Omental fat pad (tissue), 4 donors: ENCODE measurements at places on chromosomes 1 and 21.

DNA sequence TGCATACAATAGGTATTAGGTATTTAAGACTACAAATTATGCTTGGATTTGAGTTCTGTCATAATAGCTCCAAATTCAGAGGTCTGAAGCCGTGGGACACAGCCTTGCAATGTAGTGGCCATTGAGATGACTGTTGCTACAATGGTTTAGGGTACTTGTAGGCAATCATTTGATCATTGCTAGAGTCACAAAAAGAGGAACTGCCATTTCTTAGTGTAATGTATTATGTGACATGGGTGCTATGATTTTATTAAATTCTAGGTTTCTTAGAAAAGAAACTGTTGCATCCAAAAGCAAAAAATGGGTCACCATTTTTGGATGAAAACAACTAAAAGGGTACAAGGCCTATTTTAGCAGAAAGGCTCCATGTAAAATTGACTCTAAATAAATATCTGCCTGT, 129.9 kb upstream of the ZNF644 start:
- DNase-seq: no peak

- DNase-seq: no peak
These were observed 17.9 kb downstream of the TMEM200B start for GRCh38 chr1:29105822-29106221.

DNA sequence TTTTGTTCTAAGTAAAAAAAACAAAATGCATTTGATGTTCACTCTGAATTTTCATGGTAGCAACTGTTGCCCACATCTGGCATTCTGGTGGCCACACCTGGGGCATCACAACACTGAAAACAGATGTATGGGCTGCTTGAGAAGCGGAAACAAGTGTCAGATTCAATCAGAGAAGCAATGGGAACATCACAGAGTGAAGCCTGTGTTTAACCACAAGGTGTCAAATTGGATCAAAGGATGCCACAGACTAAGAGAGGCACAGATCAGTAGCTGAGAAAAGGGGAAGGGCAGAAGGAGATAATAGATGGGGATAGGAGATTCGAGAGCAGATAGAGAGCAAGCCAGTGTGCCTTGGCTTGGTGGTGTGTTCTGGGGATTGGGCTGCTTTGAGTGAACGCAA, 49.8 kb upstream of the MTF2 start:
- no peak for DNase-seq

GRCh38 chr1:50454911-50455310, 31.7 kb upstream of the DMRTA2 start:
- DNase-seq: no peak

- no peak for DNase-seq
These were observed 28.3 kb downstream of the VANGL2 start for GRCh38 chr1:160428655-160429054.

DNA sequence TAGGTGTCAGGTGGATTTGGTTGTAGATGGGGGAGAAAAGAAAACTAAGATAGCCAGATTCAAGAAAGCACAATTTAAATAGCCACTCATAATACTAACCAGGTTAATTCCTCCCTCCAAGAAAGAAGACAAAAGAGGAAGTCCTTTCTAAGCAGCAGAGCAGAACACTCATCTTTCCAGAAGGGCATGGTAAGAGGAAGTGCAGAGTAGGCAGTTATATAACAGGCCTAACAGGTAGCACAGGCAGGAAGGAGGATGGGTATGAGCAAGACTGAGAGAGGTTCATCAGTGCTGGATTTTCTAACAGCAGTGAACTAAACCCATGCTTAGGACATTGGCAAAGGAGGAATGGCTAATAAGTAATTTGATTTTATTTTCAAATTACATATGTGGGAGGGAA, 517.5 kb downstream of the PLPP3 start:
- no peak for DNase-seq

- DNase-seq: no peak
These were observed 22.8 kb downstream of the NADK start for GRCh38 chr1:1755426-1755825.

DNA sequence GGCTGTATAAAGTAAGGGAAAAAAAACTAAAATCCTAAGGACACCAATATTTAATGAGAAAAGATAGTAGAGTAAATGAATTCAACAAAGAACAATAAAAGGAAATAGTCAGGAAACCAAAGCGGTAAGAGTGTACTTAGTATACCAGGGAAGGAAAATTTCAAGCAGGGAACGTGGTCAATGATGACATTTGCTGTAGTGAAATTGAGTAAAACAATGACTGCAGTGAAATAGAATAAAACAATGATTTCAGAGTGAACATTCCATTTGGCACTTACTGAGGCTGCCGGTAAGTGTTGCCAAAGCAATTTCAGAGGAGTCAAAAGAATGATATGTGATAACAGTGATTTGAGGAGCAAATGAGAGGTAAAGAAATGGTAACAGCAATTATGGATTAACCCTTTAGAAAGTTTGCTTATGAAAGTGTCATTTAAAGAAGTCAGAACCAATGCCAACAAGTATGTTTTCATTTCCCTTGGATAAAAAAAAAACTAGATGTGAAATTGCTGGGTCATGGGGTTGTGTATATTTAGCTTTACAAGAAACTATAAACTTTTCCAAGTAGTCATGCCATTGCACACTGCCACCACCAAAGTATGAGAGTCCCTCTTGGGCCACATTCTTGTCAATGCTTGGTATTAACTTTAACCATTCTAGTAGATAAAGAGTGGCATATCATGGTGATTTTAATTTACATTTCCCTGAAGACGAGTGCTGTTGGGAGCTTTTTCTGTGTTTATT, 50.5 kb downstream of the VCAM1 start:
- no peak for DNase-seq

DNA sequence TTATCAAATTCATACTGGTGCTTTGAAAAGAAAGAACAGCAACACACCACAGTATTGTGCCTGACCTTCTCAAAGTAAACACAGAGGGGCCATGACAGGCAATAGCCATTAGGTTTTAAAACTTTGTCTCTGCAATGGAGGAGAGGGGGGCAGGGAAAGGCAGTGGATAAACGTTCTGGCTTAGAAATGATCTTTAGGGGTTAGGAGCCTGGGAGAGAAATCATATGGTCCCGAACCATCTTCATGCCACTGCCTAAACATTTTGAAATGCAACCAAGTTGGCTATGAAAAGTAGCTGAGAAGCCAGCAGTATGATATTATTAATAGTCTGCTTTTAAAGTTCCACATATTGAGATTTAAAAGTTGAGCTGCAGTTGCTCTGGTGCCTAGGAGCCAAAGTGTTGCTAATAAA, 39.8 kb downstream of the PLPP3 start:
- no peak for DNase-seq

DNA sequence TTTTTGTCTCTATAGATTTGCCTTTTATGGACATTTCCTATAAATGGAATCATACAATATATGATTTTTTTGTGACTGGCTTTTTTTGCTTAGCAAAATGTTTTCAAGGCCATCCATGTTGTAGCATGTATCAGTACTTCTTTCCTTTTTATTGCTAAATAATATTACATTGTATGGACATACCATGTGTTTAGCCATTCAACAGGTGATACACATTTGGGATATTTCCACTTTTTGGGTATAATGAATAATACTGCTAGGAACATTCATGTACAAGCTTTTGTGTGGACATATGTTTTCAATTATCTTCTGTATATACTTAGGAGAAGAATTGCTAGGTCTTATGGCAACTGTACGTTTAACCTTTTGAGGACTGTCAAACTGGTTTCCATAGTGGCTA, 47.4 kb downstream of the RIMS3 start:
- no peak for DNase-seq

DNA sequence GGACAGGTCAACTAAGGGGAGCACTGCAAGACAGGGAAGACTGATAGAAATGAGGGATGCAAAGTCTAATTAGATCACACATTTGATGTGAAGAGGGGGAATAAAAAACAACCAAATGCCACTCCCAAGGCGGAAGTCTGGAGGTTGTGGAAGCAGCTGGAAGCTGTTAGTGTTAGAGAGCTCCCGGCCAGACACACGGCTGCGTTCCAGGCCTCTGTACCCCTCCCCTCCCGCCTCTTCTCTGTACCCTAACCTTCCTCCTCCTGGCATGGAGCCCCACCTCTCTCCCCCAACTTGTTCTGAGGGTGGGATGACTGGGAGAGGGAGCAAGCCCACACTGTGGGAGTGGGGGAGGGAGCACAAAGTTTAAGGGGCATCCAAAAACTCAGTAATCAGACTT, 67.0 kb downstream of the PLEKHA6 start:
- no peak for DNase-seq

DNA sequence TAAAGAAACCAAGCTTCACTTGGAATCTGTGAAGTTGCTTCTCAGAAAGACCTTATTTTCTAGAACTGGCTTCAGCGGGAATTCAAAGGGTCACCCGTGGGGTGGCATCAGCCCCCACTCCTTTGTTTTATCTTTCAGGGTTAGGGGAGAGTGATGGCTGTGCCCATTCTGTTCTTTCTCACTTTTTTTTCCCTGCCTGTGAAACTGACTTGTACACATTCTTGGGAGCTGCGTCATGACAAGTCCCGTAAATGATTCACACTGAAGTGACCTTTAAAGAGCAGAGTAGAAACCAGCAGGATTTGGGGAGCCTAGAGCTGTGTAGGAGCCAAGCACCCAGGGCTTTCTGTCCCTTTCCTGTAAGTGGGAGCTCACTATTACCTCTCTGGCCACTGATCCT, 43.8 kb downstream of the SLC44A3 start:
- DNase-seq: peak; percentile 54

DNA sequence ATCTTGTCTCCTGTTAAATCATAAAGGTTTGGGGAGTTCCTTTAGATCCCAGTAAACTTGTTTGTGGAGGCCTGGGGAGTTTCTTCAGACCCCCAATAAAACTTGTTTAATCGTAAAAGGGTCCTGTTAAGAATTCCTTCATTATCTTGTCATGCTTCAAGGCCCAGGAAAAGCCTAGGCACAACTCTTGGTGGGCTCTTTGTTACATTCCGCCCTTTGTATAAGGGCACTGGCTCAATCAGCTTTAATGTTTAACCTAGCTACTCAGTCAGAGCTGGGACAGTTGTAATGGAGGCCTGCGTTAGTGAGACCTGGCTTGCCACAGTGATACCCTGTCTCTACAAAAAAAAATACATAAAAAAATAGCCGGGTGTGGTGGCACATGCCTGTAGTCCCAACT, 77.2 kb downstream of the MPZL1 start:
- DNase-seq: no peak

GRCh38 chr1:17569200-17570139, 30.0 kb downstream of the ARHGEF10L start:
- DNase-seq: peak; percentile 56

DNA sequence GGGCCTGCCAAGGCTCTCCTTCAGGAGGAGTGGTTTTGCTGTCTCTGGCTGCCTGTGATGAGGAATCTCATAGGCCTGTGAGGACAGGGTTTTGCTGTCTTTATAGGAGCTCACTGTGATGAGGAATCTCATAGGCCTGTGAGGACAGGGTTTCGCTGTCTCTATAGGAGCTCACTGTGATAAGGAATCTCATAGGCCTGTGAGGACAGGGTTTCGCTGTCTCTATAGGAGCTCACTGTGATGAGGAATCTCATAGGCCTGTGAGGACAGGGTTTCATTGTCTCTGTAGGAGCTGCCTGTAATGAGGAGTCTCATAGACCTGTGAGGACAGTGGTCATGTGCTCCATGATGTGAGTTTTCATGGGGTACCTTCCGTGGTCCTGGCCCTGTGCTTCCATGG, 29.0 kb downstream of the CLIC6 start:
- no peak for DNase-seq

DNA sequence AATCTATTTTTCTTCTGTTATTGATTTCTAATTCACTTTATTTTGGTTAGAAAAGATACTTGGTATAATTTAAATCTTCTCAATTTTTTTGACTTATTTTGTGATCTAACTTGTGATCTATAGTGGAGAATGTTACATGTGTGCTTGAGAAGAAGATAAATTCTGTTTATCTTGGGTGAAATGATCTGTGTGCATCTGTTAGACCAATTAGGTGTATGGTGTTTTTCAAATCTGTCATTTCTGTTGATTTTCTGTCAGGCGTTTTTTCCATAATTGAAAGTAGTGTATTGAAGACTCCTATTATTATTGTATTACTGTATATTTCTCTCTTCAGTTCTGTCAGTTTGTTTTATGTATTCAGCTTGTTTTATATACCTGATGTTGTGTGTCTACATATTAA, 1668.3 kb downstream of the PLA2G4A start:
- no peak for DNase-seq

- DNase-seq: no peak
These were observed 15.4 kb downstream of the PPIE start for GRCh38 chr1:39754026-39754570.

DNA sequence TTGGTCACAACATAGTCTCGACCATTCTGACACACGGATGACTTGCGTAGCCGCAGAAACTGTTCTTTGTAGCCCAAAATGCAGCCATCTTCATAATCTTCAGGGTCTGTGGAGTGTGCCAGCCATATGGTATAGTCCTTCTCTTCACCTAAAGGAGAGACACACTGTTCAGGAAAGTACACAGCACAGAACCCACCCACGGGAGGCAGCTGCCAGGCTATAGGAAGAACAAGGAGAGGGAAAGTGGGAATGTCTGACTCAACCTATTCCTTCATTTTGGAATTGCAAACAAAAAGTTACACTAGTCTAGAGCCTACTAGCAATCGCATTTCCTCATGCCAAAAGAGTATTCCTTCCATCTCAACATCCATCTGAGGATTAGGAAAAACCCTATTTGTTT, 16.2 kb upstream of the MYBPHL start:
- no peak for DNase-seq

GRCh38 chr1:117046781-117047180, 13.3 kb upstream of the TTF2 start:
- no peak for DNase-seq

- DNase-seq: no peak
These were observed 709 bp downstream of the GART start for GRCh38 chr21:33541105-33541711.

DNA sequence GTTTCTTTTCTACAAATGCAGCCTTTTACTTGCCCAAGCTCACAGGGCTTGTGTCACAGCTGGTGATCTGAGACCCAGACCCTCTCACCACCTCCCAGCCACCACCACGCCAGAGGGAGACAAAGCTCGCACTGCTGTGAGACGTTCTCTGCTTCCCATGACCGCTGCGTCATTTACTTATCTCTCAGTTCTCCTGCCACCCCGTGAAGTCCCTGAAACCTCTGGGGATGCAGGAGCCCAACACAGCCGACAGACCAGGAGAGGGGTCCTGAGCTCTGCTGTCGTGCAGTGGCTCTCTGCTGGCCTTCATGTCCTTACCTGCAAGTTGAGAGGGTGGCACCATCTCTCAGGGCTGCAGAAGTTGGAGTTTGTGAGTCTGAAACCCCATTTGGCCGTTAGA, 77.7 kb downstream of the SLC16A1 start:
- DNase-seq: no peak

- DNase-seq: no peak
These were observed 897 bp downstream of the CYYR1 start for GRCh38 chr21:26572076-26572701.

- DNase-seq: no peak
These were observed at the start of gene GSTM1 for GRCh38 chr1:109687641-109688499. Gene GSTM1, plus strand, starts transcription at chr1:109687817. Its CDS starts 57 bp downstream, at chr1:109687874.

DNA sequence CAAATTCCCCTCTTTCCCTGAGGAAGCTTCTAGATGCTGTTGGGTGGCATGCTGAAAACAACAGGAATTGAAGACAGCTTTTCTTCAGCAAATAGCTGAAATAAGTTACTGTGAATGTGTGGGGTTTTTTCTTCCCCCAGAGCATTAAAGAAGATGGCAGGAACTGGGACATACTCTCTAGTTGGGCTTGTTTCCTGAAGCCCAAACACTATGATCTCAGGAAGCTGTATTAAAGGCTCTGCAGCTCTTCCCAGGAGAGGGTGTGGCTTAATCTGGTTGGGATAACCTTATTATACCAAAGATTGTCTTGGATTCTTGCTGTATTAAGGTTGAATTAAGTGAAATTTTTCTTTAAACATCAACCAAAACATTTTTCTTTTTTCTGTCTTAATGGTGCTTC, 64.9 kb upstream of the LMO4 start:
- DNase-seq: no peak
